ENCODE measurements at places on chromosomes 1 and 21.

- no peak for DNase-seq
Measured at GRCh38 chr1:41327383-41327999, 33.7 kb upstream of the FOXO6 start.

DNA sequence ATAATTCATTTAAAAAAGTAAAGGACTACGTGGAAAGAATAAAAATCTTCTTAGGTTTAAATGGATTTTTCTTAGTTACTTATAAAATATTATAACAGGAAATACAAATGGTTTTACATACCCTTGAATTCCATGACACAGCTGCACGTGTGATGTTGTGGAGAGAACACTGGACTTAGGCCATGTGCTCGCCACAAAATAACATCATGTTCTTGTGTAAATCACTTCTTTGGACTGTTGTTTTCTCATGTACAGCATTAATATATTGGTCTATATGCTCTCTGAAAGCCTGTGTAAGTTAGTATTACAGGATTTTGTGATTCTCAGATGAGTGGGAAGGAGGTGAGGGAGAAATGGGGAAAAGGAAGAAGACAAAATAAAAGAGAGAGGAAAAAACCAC, 228.2 kb downstream of the DNM3 start:
- DNase-seq = no peak

- DNase-seq = no peak
Measured at GRCh38 chr1:36537190-36537768, 54.6 kb upstream of the CSF3R start.

- no peak for DNase-seq
Measured at GRCh38 chr1:154993572-154994268, at the start of gene LENEP. LENEP (plus strand) TSS chr1:154993586; CDS start chr1:154993608, 22 bp downstream.

DNA sequence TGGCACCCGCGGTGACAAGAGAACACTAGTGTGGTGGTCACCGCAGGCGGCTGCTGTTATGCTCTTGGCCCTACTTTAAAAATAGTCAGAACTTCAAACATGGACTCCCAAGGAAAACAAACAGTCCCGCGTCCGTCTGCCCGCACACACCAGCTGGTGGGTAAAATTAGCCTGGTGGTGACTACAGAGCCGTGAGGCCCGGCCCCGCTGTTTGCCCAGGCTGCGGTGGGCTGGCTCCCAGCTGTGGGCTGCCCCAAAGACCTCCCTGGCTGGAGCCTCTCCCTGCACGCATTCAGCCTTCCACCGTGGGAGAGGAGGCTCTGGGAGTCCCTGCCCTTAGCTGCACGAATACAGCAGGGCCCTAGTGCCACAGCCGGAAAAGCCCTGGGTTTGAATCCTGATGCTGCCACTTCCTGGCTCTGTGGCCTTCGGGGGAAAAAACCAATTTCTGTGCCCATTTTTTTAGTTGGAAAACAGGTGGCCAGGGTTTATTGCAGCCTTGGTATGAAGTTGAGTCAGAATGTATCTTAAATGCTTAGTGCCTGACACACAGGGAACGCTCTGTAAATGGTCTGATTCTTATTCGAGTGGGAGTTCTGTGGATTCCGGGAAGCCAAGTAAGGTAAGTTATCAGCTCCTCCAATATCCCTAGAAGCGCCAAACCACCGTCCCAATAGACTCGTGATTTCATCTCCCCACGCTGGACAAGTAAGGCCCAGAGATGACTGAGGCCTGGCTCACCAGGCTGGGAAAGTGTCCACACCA, 58.2 kb downstream of the ALPL start:
- no peak for DNase-seq

GRCh38 chr1:50701706-50702317, 258.3 kb downstream of the FAF1 start:
- DNase-seq = no peak

- no peak for DNase-seq
Measured at GRCh38 chr1:99603699-99604560, 42.0 kb upstream of the PALMD start.

DNA sequence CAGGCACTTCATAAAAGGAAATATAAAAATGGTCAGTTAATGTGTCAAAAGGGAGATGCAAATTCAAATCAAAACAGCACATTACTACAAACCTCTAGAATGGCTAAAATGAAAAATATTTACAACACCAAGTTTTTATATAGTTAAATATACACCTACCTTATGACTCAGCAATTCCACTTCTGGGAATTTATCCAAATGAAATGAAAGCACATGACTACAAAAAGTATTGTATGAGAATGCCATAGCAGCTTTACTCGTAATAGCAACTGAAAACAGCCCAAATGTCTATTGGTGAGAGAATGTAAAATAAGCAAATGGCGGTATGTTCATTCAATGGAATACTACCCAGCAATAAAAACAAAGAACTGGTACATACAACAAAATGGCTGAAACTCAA, 175.8 kb upstream of the SPAG17 start:
- no peak for DNase-seq

DNA sequence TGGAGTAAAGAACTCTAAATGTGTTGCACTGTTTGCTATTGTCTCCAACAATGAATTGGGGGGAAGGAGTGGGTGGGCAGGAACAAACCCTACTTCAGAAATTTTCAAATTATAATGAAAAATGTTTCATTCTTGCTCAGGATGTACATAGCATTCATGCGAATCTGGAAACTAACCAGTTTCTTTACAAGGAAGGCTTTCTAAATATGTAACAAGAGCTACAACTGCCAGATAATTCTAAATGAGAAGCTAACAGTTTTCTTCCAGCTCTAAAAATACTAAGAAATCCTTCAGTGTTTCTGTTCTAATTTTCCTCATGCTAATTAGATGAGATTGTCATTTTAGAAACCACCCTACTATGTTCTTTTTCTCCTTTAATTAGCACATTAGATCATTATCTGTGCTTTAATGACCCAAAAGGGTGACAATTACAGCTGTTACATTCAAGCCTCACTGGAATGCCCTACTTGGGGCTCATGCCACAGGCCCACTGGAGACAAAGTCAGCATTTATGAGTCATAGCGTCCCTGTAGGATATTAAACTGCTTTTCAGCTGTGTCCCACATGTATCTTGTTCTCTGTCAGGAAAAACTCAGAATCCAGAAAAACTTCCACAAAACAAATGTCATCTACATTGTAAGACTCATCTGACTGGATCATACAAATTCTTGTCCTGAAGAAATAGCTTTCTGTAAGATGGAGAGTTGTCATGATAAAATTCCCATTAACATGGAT, 804.6 kb upstream of the CXADR start:
- DNase-seq = no peak

DNA sequence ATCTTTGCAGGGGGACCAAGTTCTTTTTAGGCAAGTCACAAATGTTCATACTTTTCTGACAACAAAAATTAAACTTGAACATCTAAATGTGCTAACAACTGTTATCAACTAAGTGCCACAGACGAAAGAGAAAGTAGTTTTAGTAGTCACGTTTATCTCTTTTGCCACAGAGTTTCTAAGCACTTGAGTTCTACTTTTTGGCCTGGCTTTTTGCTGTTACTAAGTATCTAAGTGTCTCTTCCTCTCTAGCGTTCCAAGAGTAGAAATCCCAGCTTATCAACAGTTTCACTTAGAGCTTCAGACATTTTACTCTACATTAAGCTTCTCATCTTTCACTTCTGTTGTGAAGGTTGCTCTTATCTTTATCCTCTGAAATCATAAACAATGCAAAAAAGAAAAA, 34.2 kb downstream of the GATAD2B start:
- no peak for DNase-seq

GRCh38 chr1:145985129-145985501, 11.3 kb downstream of the TXNIP start:
- no peak for DNase-seq

Measured in stimulated activated CD4-positive, alpha-beta T cell treated with anti-CD3 and anti-CD28 coated beads, Interleukin-15, amount 100 ng/mL, for 48 hours (primary cell).